ENCODE measurements at places on chromosomes 12 and 14.
A peak's percentile ranks its signal among the peaks of the same experiment; 100 is the strongest.

- DNase-seq, result no peak
Observed at GRCh38 chr12:130537051-130537450, 179.0 kb downstream of the RIMBP2 start.

DNA sequence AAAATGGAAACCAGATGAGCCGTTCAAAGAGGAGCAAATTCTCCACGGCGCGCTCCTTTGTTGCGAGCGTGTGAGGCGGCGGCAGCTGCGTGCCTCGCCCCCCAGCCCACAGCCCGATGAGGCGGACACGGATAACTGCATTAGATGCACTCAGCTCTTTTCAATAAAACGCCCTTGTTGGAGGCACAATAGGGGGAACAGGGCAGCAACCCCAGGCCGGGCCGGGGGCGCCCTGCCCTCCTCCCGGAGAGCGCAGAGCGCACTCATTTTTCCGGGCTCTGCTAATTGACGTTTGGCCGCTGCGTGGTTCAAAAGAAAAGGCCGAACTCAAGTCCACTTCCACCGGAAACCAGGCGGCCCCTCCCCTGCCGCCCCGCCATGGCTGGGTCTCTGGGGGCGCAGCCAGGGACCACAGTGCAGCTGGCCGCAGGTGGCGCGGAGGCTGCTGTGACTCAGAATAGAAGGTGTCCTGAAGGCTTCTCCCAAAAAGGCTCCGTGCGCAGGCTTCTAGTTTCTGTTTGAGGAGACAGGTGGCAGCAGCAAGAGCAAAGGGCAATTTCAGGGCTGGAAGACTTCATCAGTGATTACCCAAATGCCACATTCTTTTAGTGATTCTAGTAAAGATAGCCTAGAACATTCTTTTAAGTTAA lies 29.0 kb upstream of the SMOC1 start:
- DNase-seq, result peak; percentile 4

- no peak for DNase-seq
Observed at GRCh38 chr14:93999573-93999972, 2.5 kb downstream of the CCDC197 start.

DNA sequence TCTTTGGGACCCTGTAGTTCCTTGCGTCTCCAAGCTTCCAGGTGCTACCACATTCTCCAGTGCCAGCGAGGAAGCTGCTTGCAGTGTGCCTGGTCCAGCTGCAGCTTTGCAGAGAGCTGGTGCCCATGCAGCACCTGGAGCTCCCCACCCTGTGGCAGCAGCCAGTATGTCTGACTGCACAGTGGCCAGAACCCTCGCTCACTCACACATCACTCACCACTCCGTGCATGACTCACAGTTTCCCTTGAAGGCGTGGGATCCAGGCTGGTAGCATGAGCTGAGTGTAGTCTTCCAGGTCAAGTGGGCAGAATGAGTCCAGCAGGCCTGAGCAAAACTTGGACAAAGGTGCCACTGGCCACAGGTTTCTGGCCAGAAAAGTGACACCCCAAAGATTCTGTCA lies 33.6 kb downstream of the SDR9C7 start:
- peak; percentile 95 for DNase-seq

- peak; percentile 85 for DNase-seq
Observed at GRCh38 chr14:34713681-34714319, 593 bp downstream of the CFL2 start.

DNA sequence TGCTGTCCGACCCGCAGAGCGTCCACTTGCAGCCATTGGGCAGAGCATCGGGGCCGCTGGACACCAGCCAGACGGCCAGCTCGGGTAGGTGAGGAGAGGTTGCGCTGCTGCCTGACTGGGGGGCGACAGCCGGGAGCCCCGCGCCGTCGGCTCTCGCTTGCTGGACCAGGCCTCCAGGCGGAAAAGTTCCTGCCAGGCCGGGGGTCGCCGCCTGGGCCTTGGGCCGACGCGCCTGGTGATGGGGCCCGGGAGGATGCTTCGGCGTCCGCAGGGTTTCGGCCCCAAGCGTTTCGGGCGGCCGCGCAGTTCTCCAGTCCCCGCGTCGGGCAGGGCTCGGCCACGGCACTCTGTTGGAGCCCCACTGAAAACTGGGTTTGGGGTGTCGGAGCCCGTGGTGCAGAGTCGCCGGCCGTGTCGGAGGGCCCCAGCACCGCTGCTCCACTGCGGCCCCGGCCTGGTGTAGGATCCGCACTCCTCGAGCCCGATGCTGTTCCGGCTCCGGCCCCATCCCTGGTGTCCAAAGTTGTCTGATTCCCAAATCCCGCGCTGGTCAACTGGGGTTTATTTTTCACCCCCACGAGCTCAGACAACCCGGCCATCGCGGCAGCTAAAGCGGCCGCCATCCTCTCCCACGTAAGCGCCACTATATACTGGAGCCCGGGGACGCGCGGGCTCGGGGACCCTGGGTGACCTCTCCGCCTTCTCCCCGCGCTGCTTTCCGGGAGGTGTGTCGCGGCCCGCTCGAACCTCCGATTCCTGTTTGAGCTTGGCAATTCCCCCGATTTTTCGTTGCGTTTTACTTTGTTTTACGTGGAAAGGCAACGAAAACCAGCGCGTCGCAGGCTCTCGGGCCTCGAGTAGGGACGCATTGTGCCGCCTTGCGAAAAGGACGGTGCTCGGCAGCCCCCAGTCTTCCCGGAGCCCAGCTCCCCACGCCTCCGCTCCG lies 872 bp downstream of the VSX2 start:
- no peak for DNase-seq

DNA sequence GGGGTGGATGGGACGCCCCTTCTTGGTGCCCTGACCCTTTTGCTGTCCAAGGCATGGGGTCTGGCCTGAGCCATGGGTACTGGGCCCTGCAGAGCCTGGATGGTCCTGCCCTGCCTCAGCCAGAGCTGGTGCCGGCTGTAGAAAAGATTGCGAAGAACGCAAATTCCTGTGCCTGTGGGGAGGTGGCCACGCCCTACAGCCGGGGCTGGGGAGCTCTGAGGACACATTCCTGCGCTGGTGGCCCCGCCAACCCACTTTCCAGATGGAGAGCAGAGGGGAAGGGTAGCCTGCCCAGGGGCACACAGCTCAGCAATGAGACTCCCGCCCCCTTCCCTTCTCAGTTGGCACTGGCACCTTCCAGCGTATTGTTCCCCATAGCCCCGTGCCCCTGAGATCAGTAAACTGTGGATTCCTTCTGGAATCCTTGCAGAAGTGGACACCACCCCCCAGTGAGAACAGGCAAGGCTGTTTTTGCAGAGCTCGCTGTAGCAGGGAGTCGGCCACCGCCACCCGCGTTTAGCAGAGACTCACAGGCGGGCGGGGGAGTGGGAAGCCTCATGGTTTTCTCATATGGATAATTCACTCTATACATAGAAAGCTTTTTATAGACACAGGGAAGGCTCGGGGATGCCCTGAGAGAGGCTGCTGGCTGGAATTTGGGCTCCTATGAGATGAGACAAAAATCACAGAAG lies 8.6 kb downstream of the INF2 start:
- no peak for DNase-seq

- no peak for DNase-seq
Observed at GRCh38 chr12:60114169-60114568, 518.3 kb downstream of the SLC16A7 start.

- no peak for DNase-seq
Observed at GRCh38 chr12:84888861-84889260, 23.7 kb downstream of the SLC6A15 start.

DNA sequence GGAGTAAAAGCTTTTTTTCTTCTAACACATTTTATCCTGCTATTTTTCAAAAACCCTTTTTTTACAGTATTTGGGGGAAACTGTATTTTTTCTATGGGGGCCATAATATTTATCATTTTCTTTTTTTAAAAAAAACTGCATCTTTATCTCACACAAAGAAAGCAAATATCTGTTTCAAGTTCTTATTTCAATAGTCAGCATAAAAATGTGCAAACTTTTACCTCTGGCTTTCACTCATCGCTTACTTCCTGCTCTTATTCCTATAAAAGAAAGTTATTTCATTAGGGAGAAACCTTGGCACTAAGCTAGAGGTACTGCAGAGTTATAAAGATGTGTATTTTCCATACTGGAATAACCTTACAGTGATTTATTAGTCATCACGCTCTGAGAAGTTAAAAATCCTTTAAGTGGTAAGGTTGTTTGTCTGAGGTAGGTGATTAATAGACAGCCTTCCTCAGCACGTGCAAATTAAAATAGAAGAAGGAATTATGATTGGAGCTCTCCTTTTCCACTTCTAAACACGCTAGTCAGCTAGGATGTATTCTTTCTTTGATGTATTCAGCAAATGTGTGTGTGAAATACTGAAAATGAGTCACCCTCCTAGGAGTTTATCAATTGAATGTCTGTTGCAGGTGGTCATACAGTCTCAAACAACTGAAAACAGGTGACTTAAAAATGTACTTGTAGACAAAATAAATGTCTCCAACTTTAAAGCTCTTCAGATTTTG lies 461.0 kb downstream of the GXYLT1 start:
- peak; percentile 10 for DNase-seq

DNA sequence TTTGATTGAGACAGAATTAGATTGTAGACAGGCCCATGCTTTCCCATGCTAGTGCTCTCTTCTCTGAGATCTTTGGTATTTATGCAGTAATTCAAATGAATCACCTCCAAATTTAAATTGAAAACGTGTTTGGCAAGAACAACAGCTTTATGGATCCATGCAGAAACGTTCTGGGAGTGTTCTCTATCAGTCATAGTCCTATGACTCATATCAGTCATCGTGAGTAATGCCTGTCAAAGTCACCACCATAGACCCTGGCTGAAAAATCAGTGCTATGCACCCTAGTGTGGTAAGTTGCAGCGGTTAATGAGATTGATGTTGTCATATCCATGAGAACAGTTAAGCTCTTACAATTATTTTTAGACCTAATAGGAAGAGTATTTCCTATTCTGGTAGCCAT lies 90.1 kb upstream of the FOXG1 start:
- peak; percentile 93 for DNase-seq

GRCh38 chr14:76486251-76486743 lies 110.4 kb downstream of the ESRRB start:
- DNase-seq, result no peak

GRCh38 chr12:68901551-68901950 lies 31.4 kb downstream of the CPM start:
- no peak for DNase-seq

DNA sequence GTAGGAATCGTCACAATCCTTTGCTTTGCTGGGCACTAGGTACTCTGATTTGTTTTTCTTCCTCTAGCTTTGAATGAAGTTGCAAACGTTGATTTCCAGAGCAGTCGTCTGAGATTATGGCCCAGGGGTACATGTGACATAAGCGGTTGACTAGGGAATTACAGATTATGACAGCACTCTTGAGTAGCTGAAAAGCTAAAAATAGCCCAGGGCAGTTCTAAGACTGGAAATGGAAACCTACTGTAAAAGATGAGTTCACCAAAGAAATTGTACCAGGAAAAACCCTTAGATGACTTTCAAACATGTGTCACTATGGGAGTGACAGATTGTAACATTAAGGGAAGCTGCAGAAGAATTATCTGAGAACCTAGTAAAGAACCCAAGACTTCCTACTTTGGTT lies 108.5 kb downstream of the ANO6 start:
- DNase-seq, result peak; percentile 67

DNA sequence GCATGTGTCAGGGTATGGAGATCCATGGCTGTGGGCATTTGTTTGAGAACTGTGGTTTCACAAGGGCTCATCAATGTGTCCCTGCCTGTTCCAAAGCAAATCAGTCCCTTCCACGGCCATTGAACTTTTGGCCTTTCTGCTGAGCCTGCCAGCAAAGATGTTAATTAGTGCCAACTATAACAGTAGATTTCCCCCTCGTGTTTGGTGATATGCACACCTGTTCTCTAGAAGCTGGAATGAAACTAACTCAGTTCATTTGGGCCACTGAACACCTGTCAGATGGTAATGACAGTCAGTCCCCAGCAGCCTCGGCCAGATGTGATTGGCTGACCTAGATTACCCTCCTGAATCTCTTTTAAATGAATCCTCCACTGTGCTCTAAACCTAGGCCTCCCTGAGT lies 43.2 kb downstream of the IRAK3 start:
- no peak for DNase-seq

DNA sequence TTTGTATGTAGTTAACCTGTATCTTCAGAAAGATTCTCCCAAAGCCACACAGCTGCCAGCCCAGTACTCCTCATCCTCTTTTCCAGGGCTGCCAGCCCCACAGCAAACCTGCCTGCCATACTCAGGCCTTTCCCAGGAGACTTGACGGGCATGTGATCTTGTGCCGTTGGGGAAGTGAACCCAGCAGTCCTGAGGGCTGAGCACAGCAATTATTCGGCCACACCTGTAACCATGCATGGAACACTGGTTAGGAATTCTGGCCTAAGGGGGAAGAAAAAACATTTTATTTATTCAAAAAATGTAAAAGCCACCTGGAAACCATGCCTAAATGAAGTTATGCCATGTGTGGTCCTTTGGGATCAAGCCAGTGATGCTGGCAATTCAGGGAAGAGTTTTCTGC lies 145.3 kb downstream of the GRIN2B start:
- no peak for DNase-seq

DNA sequence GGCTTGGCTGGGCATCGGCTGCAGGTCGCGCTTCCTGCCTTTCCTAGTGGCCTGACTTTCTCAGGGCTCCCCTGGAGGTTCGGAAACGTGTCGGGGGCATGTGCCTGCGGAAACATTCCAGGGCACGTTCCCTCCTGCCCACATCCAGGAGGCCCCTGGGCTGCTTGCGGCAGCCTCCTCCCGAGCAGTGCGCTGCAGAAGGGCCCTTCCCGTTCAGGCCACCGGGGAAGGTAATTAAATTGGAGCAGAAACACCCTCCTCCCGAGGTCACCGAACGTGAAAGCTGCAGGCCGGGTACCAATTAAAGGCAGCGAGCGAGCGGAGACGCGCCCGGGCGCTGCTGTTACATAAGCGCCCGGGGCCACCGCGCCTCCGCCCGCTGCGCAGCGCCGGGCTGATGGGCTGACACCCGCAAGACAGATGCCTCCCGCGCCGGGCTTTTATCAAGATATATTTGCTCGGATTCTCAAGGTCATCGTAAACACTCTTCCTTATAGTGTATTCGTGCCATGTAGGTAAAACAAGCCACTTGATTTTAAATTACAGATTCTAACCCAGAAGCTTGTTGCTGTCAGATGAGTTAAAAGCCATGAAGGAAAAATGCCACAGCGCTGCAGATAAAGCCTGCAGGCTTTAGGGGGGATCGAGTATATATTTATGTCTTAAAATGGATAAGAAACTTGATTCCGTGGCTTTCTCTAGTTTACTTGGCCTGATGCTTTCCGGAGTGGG lies 31.4 kb downstream of the SSPN start:
- peak; percentile 73 for DNase-seq

- DNase-seq, result peak; percentile 75
Observed at GRCh38 chr12:108507971-108508642, 7.0 kb upstream of the FICD start.

- DNase-seq, result peak; percentile 95
Observed at GRCh38 chr12:121033625-121034349, 5.3 kb downstream of the OASL start.

DNA sequence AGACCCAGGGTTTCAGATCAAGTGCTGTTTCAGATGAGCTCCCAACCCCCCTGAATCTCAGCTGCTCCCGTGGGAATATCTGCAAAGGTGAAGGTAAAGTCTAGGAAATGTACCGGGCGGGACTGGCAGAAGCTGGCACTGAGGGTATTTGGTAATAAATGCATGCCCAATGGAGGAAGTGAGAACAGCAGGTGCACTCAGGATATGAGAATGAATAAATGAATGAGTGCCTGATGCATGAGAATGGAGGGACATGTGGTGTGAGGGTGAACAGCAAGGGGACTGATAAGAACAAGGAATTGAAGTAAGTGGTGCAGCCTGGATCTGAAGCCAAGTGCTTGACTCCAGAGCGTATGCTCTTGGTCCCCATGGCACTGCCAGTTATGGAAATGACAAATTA lies 11.6 kb downstream of the RAPGEF3 start:
- no peak for DNase-seq

All from M059J (cell line).